ENCODE measurements at places on chromosomes 5 and 9. TPM values are rescaled to one million over a fixed set of nuclear protein-coding genes. Genes with fewer than 3 reads are reported as not detected.

- H3K36me3 ChIP-seq: no peaks in the 10 kb centered on the region
- no peak overlapping the region for H3K4me3 ChIP-seq
- H3K27me3 ChIP-seq: no peaks in the 10 kb centered on the region
- H3K27ac ChIP-seq: no peak overlapping the region
- no peak for DNase-seq
These were observed 158.1 kb upstream of the HMHB1 start for GRCh38 chr5:143653766-143654282.

GRCh38 chr9:123343443-123344191, 12.4 kb upstream of the CRB2 start:
- H3K27me3 ChIP-seq: no peaks in the 10 kb centered on the region
- DNase-seq: no peak
- H3K36me3 ChIP-seq: no peaks in the 10 kb centered on the region
- peaks cover 26% of the 10 kb centered on the region for H3K4me1 ChIP-seq

DNA sequence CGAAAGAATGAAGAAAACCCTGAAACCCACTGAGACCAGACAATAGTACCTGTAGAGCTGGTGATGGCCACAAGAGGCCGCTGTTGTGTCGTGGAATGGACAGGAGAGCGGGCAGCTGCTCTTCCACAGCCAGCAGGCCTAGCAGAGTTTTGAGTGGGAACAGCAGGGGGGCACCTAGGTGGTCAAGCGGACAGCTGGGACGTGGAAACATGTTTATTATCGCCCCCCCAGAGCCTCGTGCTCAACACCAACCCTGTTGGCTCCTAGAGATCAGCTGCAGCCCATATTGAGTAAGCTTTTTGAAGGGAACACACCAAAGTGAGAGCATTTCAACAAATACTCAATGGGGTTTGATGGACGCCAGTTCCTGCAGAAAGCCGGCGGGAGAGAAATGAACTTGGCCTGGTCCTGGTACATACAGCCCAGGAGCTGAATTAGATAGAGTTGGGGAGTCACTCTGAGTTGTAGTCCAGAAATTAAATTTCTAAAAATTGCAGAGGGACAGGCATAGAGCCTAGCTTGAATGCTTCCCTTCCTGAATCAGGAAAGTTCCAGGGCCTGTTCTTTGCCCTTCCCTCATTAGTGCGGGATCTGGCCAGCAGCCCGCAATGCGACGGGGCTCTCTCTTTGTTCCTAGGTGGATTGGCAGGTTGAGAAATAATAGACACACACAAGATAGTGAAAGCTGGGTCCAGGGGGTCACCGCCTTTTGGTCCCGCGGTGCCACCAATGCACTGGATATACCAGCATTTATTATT, 33.8 kb downstream of the MFAP3 start:
- H3K27ac ChIP-seq: peak overlapping the region; percentile 14
- H3K4me1 ChIP-seq: peaks cover 54% of the 10 kb centered on the region
- peaks cover 4% of the 10 kb centered on the region for H3K36me3 ChIP-seq
- H3K27me3 ChIP-seq: no peaks in the 10 kb centered on the region
- peak; percentile 89 for DNase-seq
- no peak overlapping the region for H3K4me3 ChIP-seq

- H3K4me1 ChIP-seq: no peaks in the 10 kb centered on the region
- no peak overlapping the region for H3K27ac ChIP-seq
- DNase-seq: no peak
- no peaks in the 10 kb centered on the region for H3K36me3 ChIP-seq
These were observed 42.6 kb upstream of the GFPT2 start for GRCh38 chr5:180395540-180396274.

ITK gene
- total RNA-seq: 306 TPM

DNA sequence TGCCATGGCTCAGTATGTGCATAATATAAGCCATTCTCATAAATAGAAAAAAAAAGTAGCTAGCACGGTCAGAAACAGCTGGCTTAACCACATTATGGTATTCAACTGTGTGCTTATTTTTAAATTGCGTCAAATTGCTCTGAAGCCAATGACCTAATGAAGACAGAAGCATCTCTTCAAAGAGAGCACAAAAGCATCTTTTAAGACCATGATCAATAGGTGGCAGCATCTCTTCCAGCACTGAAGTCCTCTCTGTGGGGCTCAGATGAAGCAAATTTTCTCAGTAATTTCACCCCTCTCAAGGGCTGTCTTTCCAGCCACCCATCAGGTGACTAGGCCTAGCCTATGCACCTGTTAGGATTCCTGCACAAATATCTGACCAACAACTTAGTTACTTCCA, 251.4 kb downstream of the GLIS3 start:
- no peak overlapping the region for H3K4me3 ChIP-seq
- H3K4me1 ChIP-seq: no peaks in the 10 kb centered on the region
- no peaks in the 10 kb centered on the region for H3K27me3 ChIP-seq
- no peak overlapping the region for H3K27ac ChIP-seq
- H3K36me3 ChIP-seq: no peaks in the 10 kb centered on the region
- DNase-seq: no peak

DNA sequence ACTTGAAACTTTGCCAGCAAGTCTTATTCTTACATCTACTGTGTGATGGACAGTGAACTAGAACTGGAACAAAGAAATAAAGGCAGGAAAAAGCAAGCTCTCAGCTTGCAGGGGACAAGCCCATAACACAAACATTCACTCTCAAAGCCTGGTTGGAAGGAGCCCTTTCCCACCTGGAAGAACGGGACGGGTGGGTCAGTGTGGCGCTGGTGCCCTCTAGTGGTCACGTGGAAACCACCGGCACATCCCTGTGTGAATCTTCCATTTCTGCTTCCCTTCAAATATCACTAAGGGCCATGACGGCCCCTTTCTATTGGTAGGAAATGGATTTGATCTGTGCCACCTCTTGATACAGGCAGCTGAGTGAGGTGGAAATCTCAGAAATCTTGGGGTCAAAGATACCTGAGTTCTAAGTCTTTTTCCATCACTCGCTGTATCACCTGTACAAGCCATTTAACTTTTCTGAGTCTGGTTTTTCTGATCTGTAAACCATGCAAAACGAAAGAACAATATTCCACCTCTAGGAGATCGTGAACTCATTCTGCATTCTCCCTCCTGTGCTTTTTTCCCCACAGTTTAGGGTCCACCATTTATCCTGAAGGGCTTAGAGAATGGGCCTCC, 211.6 kb downstream of the MSX2 start:
- no peak overlapping the region for H3K27ac ChIP-seq
- peak; percentile 16 for DNase-seq
- H3K36me3 ChIP-seq: no peaks in the 10 kb centered on the region
- no peaks in the 10 kb centered on the region for H3K4me1 ChIP-seq
- H3K4me3 ChIP-seq: no peak overlapping the region

ASPN gene
- total RNA-seq: not detected

DNA sequence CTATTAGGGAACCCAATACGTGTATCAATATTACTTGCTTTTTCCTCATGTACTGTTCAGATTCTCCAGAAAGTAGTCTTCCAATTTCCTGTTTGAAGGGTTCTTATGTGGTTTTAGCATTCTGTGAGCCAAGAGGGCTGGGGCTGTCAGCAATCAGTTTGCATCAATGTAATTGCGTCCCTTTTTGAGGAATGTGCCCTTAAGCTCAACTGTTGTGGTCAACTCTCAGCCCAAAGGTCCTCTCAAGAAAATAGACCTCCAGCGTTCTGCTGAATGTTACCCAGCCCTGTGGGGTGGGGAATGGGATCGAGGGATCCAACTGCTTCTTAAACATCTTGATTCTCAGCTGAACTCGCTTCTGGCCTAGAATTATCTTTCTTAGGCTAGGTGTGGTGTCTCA, 43.8 kb upstream of the CDK20 start:
- no peaks in the 10 kb centered on the region for H3K27me3 ChIP-seq
- no peak for DNase-seq
- no peak overlapping the region for H3K27ac ChIP-seq
- no peaks in the 10 kb centered on the region for H3K4me1 ChIP-seq
- no peak overlapping the region for H3K4me3 ChIP-seq
- no peaks in the 10 kb centered on the region for H3K36me3 ChIP-seq

C9 gene
- total RNA-seq: not detected

GRCh38 chr5:80139466-80139972, 104.4 kb downstream of the THBS4 start:
- peak overlapping the region; percentile 90 for H3K27ac ChIP-seq
- peaks cover 95% of the 10 kb centered on the region for H3K4me1 ChIP-seq
- peak overlapping the region; percentile 18 for H3K4me3 ChIP-seq
- DNase-seq: peak; percentile 26
- peaks cover 82% of the 10 kb centered on the region for H3K36me3 ChIP-seq

DNA sequence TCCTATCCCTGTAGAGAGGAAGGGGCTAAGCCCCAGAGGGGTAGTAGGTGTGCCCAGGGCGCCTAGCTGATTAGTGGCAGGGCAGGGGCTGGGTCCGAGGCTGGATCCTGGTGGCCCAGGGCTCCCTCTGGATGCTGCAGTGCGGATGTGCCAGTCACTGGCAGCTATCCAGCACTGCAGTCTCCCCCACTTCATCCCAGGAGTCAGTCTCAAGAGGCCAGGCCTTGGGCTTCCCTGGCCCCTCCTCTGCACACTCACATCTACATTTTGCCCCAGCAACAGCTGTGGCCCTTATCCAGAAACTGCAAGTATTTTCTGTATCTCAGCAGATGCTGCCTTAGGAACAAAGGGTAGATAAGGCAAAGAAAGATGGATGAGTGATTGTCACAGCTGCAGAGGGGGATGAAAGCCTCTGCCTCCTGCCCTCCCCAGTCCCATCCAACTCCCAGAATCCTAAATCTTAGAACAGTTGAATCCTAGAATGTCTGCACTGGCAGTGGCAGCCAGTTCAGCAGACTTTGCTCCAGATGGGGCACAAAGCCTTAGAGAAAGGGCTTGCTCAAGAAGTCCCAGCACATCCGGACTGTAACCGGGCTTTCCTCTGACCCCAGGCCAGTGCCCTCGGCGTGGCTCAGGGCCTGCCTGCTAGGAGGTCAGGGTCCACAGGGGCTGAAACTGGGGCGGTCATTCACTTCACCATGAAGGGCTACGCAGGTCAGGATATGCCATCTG, 1.6 kb downstream of the ANXA6 start:
- peaks cover 63% of the 10 kb centered on the region for H3K4me1 ChIP-seq
- peak overlapping the region; percentile 96 for H3K27ac ChIP-seq
- no peaks in the 10 kb centered on the region for H3K27me3 ChIP-seq
- peaks cover 51% of the 10 kb centered on the region for H3K36me3 ChIP-seq
- peak; percentile 36 for DNase-seq
- peak overlapping the region; percentile 96 for H3K4me3 ChIP-seq

ANKRD20A1 gene
- total RNA-seq: 0.64 TPM

DNA sequence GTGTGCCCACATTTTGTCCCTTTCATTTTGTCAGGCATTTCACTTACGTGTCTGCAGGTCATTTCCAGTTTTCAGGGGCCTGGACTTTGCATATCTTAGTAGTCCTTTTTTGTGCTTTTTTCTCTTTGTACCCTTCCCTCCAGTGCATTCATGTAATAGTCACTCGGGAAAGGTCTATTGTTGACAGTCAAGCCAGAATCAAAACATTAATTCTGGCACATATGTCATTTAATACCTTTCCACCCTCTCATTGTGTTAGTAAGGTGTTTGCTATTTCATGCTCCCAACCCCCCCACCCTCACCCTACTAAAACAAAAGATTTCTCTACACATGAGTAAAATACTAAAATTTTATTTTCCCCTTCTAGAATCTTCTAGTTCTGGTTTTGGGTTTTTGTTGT, 42.7 kb downstream of the UGCG start:
- H3K27me3 ChIP-seq: no peaks in the 10 kb centered on the region
- peaks cover 24% of the 10 kb centered on the region for H3K4me1 ChIP-seq
- H3K27ac ChIP-seq: no peak overlapping the region
- H3K4me3 ChIP-seq: no peak overlapping the region
- H3K36me3 ChIP-seq: peaks cover 43% of the 10 kb centered on the region
- DNase-seq: no peak

GFPT2 gene
- 0.12 TPM for total RNA-seq

STPG3 gene
- not detected for total RNA-seq

SLC4A9 gene
- total RNA-seq: 0.44 TPM

RANBP6 gene
- total RNA-seq: 21.8 TPM

DNA sequence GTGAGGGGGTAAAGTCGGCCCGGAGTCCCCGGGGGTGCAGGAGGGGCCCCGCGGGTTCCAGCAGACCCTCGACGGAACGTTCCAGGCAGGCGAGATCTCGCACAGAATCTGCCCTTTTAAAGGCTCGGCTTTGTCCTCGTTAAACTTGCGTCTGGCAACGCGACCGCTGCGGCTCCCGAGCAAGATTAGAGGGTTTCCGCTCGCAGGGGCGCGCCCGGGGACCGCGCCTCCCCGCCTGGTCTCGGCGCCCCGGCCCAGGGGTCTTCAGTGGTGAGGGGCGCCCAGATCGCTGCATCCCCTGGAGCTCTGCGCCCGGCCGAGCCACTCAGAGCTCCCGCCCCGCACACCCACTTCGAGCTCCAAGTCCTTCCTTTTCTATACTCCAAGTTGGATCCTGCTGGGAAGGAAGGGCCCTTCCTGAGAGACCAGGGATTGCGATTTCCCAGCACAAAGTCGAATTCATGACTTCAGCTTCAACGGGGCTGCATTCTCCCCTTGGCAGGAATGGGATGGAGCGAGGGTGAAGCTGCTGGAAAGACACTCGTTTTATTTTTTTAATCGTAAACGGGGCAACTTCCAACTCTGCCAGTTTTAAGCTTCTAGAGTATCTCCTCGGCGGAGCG, 11.3 kb downstream of the PROP1 start:
- no peak overlapping the region for H3K4me3 ChIP-seq
- no peak for DNase-seq
- peaks cover 56% of the 10 kb centered on the region for H3K27me3 ChIP-seq

C9orf153 gene
- 0.12 TPM for total RNA-seq

CTXN3 gene
- not detected for total RNA-seq

CCDC112 gene
- total RNA-seq: 2.1 TPM

NUTM2F gene
- not detected for total RNA-seq

VCAN gene
- total RNA-seq: 0.27 TPM

SLC34A3 gene
- total RNA-seq: not detected

DNA sequence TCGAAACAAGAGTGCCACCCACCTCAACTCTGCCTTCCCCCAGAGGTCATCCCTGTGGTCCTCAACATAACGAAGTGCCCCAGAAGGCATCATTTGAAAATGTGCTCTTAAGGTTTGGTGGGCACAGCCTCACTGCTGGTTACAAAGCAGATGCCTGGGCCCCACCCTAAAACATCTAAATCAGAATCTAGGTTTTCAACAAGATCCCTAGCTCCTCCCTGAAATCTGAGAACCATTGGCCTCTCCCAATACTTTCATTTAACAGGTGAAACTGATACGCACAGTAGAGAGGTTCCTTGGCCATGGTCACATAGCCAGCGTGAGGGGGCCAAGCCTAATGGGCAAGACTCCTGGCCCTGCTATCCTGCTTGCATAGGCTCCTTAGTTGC, 376.2 kb upstream of the CLINT1 start:
- peaks cover 5% of the 10 kb centered on the region for H3K4me1 ChIP-seq
- no peak overlapping the region for H3K4me3 ChIP-seq
- no peak for DNase-seq
- H3K27ac ChIP-seq: no peak overlapping the region
